Vagina (tissue), 2 donors: ENCODE measurements at places on chromosomes 11 and 22. TPM values are rescaled to one million over a fixed set of nuclear protein-coding genes. Genes with fewer than 3 reads are reported as not detected.
A peak's percentile ranks its signal among the peaks of the same experiment; 100 is the strongest.

DNA sequence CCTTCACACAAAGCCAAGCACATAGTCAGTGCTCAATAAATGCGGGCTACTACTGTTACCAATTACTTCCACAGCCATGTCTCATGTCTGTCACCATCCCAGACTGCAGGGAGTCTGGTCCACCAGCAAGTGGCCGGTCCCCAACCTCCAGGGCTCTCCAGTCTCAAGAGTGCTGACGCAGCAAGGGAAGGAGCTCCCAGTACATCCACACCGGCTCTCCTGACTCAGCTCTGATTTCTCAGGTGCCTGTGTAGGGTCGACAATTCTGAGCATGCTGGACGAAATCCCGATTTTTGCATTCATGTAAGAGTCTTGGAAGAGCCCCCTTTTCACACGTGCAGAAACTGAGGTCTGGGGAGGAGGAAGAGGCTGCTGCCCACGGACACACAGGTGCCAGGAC is 10.3 kb upstream of the NEFH start:
- H3K4me3 ChIP-seq, result no peak overlapping the region
- H3K36me3 ChIP-seq, result no peaks in the 10 kb centered on the region
- no peak for DNase-seq
- H3K27me3 ChIP-seq, result no peaks in the 10 kb centered on the region
- H3K27ac ChIP-seq, result no peak overlapping the region

GRCh38 chr11:72411623-72412419 is 22.5 kb downstream of the CLPB start:
- DNase-seq, result no peak
- H3K27me3 ChIP-seq, result no peaks in the 10 kb centered on the region
- H3K27ac ChIP-seq, result no peak overlapping the region
- no peak overlapping the region for H3K4me3 ChIP-seq

Gene MUC5AC
- not detected for total RNA-seq

- no peaks in the 10 kb centered on the region for H3K36me3 ChIP-seq
These were observed 40.0 kb downstream of the TENM4 start for GRCh38 chr11:79400717-79401330.

DNA sequence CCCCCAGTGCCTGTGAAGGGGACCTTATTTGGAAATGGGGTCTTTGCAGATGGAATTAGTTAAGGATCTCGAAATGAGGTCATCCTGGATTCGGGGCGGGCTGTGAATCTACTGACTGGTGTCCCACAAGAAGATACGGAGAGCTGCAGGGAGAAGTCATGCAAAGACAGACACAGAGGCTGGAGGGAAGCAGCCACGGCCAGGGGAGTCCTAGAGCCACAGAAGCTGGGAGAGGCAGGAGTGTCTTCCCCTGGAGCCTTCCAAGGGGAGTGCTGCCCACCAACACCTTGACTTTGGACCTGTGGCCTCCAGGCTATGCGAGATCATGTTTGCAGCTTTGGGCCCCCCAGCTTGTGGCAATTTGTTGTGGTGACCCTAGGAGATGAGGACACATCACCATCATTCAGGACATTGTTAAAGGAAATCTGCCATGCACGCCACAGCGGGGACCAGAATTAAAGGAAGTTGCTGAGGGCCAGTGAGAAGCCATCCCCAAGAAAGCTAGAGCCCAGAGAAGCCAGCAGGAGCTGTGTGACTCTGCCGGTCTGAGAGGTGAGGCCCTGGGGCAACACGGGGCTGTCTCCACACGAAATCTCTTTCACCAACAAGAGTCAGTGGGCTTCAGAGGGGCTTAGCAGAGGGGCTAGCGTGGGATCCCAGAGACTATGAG is 434.7 kb downstream of the BRD1 start:
- no peak for DNase-seq
- H3K27me3 ChIP-seq, result peaks cover 2% of the 10 kb centered on the region
- no peak overlapping the region for H3K4me3 ChIP-seq

DNA sequence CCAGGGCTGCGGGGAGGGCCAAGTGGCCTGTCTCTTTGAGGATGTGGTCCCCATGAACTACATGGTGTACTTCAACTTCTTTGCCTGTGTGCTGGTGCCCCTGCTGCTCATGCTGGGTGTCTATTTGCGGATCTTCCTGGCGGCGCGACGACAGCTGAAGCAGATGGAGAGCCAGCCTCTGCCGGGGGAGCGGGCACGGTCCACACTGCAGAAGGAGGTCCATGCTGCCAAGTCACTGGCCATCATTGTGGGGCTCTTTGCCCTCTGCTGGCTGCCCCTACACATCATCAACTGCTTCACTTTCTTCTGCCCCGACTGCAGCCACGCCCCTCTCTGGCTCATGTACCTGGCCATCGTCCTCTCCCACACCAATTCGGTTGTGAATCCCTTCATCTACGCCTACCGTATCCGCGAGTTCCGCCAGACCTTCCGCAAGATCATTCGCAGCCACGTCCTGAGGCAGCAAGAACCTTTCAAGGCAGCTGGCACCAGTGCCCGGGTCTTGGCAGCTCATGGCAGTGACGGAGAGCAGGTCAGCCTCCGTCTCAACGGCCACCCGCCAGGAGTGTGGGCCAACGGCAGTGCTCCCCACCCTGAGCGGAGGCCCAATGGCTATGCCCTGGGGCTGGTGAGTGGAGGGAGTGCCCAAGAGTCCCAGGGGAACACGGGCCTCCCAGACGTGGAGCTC is 13.5 kb downstream of the ADORA2A start:
- no peaks in the 10 kb centered on the region for H3K4me1 ChIP-seq
- H3K27ac ChIP-seq, result no peak overlapping the region
- no peaks in the 10 kb centered on the region for H3K27me3 ChIP-seq
- no peak for DNase-seq

- no peaks in the 10 kb centered on the region for H3K27me3 ChIP-seq
- DNase-seq, result no peak
- H3K27ac ChIP-seq, result no peak overlapping the region
- H3K4me1 ChIP-seq, result peaks cover 8% of the 10 kb centered on the region
- H3K36me3 ChIP-seq, result no peaks in the 10 kb centered on the region
These were observed 4.7 kb upstream of the TRIM29 start for GRCh38 chr11:120142441-120143100.

Gene TRPC6
- total RNA-seq, result 5.6 TPM

GRCh38 chr11:59012398-59013265 is 73.3 kb downstream of the GLYATL1 start:
- no peaks in the 10 kb centered on the region for H3K36me3 ChIP-seq
- H3K4me3 ChIP-seq, result no peak overlapping the region
- H3K4me1 ChIP-seq, result no peaks in the 10 kb centered on the region
- H3K27me3 ChIP-seq, result no peaks in the 10 kb centered on the region
- DNase-seq, result no peak

- no peak overlapping the region for H3K4me3 ChIP-seq
- no peaks in the 10 kb centered on the region for H3K4me1 ChIP-seq
- no peaks in the 10 kb centered on the region for H3K27me3 ChIP-seq
- H3K27ac ChIP-seq, result no peak overlapping the region
These were observed 62.6 kb downstream of the CD6 start for GRCh38 chr11:61034111-61034510.

DNA sequence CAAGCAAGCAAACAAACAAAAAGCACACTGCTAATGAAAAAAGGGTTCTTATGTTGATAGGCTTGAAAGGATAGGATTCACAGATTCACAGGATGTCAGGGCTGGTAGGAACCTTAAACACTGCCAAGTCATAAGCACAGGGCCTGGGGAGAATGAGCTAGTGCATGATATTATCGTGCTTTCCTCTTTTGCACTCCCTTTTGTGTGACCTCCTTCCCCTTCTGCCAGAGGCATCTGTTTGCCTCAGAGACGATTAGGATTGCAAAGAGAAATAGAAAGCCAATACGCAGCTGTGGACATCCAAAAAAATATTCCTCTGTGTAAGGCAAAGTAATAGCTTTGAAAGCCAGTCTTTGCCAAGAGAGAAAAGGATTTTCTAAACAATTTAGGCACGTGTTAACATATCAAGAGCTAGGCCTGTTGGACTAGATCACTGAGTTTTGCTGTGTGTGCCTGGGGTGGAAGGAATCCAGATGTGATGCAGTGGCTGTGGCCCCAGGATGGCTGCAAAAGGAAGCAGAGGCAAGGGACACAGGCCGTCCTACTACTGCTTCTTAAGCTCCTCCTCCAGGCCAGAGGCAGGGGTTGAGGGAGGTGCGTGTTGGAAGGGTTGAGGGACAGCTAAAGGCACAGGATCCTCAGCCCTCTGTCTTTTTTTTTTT is 30.6 kb downstream of the MCHR1 start:
- peak overlapping the region; percentile 64 for H3K27ac ChIP-seq
- no peak for DNase-seq
- H3K4me3 ChIP-seq, result no peak overlapping the region
- H3K4me1 ChIP-seq, result peaks cover 32% of the 10 kb centered on the region
- no peaks in the 10 kb centered on the region for H3K27me3 ChIP-seq

Gene DDX25
- not detected for total RNA-seq

Gene MIAT
- 2.7 TPM for total RNA-seq

- no peak overlapping the region for H3K27ac ChIP-seq
- DNase-seq, result no peak
- no peaks in the 10 kb centered on the region for H3K4me1 ChIP-seq
- no peaks in the 10 kb centered on the region for H3K36me3 ChIP-seq
- H3K4me3 ChIP-seq, result no peak overlapping the region
These were observed 27.0 kb upstream of the FSHB start for GRCh38 chr11:30203850-30204249.

Gene TMEM9B
- 26.8 TPM for total RNA-seq

DNA sequence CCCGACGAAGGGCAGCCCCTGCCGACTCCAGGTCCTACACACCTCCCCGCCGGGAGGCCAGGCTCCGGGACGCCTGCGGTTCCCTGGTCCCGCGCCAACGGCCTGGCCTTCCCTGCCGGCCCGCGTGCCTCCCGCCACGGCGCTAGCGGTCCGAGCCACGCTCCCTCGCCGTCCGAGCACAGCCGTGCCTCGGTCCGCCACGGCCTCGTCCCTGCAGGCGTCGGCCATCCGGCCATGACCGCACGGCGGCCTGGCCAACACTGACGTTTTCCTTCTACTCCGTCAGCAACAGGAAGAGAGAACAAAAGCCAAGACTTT is 532 bp downstream of the EIF4G2 start:
- H3K4me3 ChIP-seq, result peak overlapping the region; percentile 50
- no peaks in the 10 kb centered on the region for H3K27me3 ChIP-seq
- peaks cover 39% of the 10 kb centered on the region for H3K36me3 ChIP-seq
- H3K4me1 ChIP-seq, result peaks cover 39% of the 10 kb centered on the region

DNA sequence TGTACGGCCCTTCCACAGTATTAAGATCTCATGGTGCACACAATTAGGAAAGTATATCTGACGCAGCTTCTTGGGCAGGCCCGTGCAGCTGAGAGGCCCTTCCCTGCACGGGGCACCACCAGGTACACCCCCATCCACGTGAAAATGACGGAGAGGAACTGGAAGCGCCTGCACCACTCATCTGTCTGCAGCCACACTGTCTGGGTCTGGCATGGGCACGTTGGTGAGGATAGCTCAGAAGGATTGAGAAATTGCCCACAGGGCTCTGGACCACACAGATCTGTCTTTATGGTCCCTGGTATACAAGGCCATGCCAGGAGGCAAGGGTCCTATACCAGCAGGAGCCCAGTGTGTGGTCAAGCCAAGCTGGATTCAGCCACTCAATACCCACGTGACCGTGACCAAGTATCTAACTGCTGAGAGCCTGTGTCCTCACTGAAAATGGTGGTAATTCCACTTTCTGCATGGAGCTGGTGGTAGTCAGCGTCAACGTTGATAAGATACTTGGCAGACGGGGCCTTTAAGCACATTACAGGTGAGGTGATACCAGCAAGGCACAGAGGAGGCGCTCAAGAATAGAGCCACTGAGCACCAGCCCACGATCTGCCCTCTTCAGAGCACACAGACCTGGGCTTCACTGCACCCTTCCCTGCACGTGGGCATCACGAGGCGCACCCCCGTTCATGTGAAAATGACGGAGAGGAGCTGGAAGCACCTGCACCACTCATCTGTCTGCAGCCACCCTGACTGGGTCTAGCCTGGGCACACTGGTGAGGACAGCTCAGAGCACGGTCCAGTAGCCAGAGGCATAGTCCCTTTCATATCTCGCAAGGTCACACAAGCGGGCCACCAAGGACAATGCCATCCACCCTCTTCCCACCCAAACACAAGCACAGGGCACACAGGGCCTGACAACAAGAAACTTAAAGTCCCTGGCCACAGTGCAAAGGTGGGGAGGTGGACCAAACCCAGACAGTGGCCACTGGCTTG is 28.4 kb downstream of the SHANK2 start:
- H3K27ac ChIP-seq, result no peak overlapping the region
- DNase-seq, result no peak
- no peaks in the 10 kb centered on the region for H3K4me1 ChIP-seq
- H3K36me3 ChIP-seq, result no peaks in the 10 kb centered on the region

Gene GRAP2
- 12.3 TPM for total RNA-seq

- H3K36me3 ChIP-seq, result no peaks in the 10 kb centered on the region
- no peaks in the 10 kb centered on the region for H3K4me1 ChIP-seq
- DNase-seq, result no peak
- no peak overlapping the region for H3K4me3 ChIP-seq
- H3K27ac ChIP-seq, result no peak overlapping the region
These were observed 22.5 kb upstream of the ELF5 start for GRCh38 chr11:34536056-34536455.

DNA sequence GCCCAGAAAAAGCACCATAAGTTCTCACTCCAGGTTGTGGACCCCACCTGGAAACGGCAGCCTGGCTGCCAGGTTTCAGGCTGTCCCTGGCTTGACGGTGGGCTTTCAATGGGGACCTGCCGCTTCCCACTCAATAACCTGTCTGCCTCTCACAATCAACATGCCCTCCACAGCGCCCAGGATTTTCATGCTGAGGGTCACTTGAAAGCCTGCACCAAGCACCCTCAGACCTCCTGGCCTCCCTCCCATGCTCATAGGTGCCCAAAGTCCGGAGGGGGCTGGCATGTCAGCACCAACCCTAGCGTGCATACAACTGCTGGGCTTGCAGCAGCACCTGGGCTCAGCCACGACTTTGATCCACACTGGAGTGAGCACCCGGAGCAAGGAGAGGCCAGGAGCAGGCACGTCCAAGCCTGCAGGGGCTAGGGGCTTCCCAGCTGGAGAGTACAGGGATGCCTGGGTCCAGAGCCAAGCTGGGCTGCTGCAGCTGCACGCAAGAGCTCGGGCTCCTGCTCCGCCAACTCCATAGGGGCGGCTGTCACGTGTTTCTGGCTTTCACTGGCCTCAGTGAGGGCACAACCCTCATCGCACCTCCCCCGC is 1214.3 kb upstream of the RAG2 start:
- DNase-seq, result no peak
- H3K36me3 ChIP-seq, result no peaks in the 10 kb centered on the region

Gene APOA1
- 2.2 TPM for total RNA-seq

Gene MYO7A
- 9.1 TPM for total RNA-seq

Gene MTFP1
- total RNA-seq, result 21.1 TPM

Gene TRIM6
- 3.9 TPM for total RNA-seq
